Esophagus mucosa (tissue), 1 donor: ENCODE measurements at places on chromosomes 1 and 21. TPM values are rescaled to one million over a fixed set of nuclear protein-coding genes. Genes with fewer than 3 reads are reported as not detected.

The TEDDM1 gene
- total RNA-seq: not detected

- ATAC-seq: peak; percentile 12
These were observed 36.2 kb upstream of the BTG2 start for GRCh38 chr1:203268901-203269653.

The RHD gene
- total RNA-seq: not detected

The KAZN gene
- total RNA-seq: 33.9 TPM

- ATAC-seq: no peak
These were observed 10.6 kb upstream of the GIPC2 start for GRCh38 chr1:78035121-78035520.

The WNT9A gene
- 3.1 TPM for total RNA-seq

GRCh38 chr1:64645735-64646134 lies 99.1 kb upstream of the RAVER2 start:
- ATAC-seq: no peak

The JAK1 gene
- total RNA-seq: 49.0 TPM

GRCh38 chr1:100921110-100921706 lies 25.3 kb downstream of the SLC30A7 start:
- peak; percentile 59 for ATAC-seq

DNA sequence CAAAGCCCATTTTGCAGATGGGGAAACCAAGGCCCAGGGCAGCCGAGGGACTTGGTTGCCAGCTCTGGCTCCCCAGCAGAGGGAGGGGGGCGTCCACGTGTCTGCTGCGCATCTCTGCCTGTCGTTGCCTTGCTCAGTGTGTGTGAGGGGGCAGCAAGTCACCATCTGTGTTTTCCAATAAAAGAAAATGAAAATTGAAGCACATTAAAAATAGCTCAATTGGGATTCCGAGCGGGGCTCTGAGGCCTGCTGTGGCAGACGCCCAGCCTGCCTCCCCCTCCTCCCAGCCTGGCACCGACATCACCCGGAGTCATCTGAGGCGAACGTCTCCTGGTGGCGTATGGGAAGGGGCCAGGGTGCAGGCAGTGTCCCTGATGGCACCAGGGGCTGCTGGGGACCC lies 51.2 kb downstream of the EPHB2 start:
- no peak for ATAC-seq

DNA sequence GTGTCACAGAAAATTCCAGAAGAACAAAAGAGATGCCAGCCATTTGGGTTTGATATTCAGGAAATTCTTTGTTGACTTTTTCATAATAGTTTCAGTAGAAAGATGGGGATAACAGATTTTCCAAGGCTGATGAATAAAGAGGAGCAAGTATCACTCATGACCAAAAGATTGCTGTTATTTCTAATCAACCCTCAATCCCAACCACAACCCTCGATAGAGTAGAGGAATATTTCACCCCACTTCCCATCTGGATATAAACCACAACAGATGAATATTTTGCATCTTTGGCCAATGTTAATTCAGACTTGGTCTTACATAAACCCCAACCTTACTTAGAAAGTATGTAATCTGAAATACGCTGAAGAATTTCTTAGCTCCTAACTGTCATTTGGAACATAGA lies 232.4 kb downstream of the SEC16B start:
- no peak for ATAC-seq

- no peak for ATAC-seq
These were observed 20.5 kb downstream of the SZRD1 start for GRCh38 chr1:16387201-16388188.

DNA sequence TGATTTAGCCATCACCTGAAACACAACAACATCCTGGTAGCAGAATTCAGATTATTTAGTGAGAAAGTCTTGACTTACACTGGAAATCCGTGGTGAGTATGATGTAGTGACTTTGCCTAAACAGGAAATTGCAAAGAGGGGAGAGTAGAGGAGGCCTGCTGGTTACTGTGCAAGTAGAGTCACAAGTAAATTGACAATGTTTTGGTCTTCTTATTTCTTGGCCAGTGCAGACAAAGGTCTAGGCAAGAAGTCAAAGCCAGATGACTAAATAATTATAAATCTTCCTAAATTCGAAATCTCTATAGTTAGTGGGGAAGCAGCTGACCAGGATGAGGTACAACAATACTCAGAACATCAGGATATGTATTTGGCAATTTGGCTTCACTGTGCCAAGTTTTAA lies 159.5 kb upstream of the KCTD3 start:
- no peak for ATAC-seq

GRCh38 chr1:13703558-13704490 lies 3.8 kb downstream of the PRDM2 start:
- ATAC-seq: no peak

The NTNG1 gene
- 0.48 TPM for total RNA-seq

The KRTAP10-1 gene
- not detected for total RNA-seq

The AGBL4 gene
- total RNA-seq: not detected

- peak; percentile 89 for ATAC-seq
These were observed 231.3 kb upstream of the VAMP3 start for GRCh38 chr1:7539769-7540175.

The FRRS1 gene
- total RNA-seq: 30.7 TPM

DNA sequence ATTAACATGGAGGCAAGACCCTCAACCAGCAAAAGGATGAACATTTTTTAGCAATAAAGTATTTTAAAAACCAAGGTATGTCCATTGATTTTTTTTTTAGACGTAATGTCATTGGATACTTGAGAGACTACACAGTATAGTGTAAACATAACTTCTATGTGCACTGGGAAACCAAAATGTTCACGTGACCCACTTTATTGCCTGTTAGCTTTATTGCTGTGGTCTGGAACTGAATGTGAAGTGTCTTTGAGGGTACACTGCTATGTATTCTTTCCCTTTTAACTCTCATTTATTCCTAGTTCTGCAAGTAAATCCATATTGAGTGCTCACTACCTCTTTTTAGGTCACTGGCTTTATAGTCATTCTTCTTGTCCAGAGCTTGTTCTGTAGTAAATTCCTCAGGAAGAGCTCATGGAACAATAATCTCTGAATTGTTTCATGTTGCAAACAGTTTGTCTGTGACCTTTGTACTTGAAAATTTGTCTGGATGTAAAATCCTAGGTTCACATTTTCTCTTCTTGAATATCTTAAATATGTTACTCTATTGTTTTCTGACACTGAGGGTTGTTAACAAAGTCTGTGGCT lies 20.6 kb downstream of the ABCD3 start:
- no peak for ATAC-seq

GRCh38 chr1:160580221-160580812 lies 1.0 kb upstream of the CD84 start:
- no peak for ATAC-seq

The ANKRD35 gene
- total RNA-seq: 13.7 TPM

The ZNF648 gene
- total RNA-seq: 0.08 TPM

The SPRR3 gene
- 10,043 TPM for total RNA-seq

- no peak for ATAC-seq
These were observed 61.5 kb downstream of the KIF1B start for GRCh38 chr1:10271869-10272268.

DNA sequence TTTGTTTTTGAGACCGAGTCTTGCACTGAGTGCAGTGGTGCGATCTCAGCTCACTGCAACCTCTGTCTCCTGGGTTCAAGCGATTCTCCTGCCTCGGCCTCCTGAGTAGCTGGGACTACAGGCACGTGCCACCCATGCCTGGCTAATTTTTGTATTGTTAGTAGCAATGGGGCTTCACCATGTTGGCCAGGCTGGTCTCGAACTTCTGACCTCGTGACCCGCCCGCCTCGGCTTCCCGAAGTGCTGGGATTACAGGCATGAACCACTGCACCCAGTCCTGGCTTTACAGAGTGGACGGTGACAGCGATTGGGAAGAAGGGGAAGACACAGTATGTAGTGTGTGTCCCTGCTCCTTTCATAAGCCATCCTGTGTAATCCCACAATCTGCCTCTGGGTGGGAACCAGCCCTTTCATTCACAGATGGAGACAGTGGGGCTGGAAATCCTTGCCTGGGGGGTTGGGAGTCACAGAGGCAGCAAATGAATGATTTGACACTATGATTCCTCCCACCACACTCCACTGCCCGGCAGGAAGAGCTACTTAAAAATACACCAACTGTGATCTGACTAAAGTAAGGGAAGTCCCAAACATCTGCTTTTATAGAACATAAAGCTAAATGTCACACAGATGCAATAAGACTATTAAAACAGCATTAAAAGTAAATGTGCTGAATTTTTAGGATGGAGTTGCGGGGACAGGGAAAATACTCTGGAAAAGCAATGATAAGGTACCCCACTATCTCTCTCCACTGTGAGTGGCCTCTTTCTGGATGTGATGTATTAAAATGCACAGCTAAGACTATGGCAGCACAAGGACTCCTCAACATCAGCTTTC lies 4.5 kb downstream of the PARP1 start:
- ATAC-seq: no peak

DNA sequence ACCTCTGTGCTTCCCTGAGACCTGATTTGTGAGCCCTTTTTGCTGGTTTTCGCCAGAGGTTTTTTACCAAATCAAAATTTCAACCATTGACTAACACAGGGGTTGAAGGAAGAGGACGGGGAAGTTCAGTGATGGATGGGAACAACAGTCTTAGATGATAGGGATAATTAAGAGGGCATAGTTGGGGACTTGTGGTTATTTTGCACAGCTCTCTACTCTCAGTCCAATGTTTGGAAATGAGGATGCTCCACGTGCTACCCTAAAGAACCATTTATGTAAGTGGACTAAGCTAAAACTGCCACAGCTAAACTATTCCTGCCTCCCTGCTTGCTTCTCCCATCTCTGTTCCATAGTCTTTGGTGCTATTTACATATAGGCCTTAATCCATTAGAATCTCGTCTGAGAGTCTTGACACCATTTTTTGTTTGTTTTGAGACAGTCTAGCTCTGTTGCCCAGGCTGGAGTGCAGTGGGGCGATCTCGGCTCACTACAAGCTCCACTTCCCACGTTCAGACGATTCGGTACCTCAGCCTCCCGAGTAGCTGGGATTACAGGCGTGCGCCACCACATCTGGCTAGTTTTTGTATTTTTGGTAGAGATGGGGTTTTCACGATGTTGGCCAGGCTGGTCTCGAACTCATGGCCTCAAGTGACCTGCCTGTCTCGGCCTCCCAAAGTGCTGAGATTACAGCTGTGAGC lies 684 bp upstream of the MCL1 start:
- ATAC-seq: no peak

The OR2G6 gene
- total RNA-seq: not detected

- peak; percentile 14 for ATAC-seq
These were observed 615 bp downstream of the CLIC4 start for GRCh38 chr1:24745711-24746413.

GRCh38 chr1:192914696-192915095 lies 105.9 kb downstream of the RGS2 start:
- ATAC-seq: no peak

The PADI4 gene
- not detected for total RNA-seq

- peak; percentile 31 for ATAC-seq
These were observed 16.6 kb upstream of the LGALS8 start for GRCh38 chr1:236507022-236507700.

The FALEC gene
- 1.6 TPM for total RNA-seq

GRCh38 chr1:220887520-220888416 lies 8.5 kb downstream of the HLX start:
- no peak for ATAC-seq

The NECTIN4 gene
- total RNA-seq: 115 TPM

DNA sequence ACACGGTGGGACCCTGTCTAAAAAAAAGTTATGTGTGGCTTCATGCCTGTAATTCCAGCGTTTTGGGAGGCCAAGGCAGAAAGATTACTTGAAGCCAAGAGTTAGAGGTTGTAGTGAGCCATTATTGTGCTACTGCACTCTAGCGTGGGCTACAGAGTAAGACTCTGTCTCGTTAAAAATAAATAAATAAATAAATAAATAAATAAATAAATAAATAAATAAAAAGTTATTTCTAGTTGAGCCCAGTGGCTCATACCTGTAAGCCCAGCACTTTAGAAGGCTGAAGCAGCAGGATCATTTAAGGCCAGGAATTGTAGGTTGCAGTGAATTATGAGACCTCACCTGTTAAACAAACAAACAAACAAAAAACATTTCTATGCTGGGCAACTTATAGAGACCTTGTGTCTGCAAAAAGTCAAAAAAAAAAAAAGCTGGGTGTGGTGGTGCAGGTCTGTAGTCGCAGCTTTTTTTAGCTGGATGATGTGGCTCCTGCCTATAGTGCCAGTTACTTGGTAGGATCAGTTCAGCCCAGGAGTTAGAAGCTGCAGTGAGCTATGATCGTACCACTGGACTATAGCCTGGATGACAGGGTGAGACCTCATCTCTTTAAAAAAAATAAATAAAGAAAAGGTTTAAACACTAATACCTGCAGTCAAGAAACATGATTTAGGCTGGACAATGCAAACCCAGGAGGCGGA lies 25.6 kb downstream of the GON4L start:
- ATAC-seq: no peak

GRCh38 chr1:7940745-7941436 lies at the start of gene TNFRSF9:
TNFRSF9 (minus strand) TSS chr1:7940839; CDS start chr1:7939994, 845 bp downstream.
- peak; percentile 38 for ATAC-seq

- peak; percentile 64 for ATAC-seq
These were observed 56.8 kb downstream of the PLD5 start for GRCh38 chr1:242467556-242468145.

DNA sequence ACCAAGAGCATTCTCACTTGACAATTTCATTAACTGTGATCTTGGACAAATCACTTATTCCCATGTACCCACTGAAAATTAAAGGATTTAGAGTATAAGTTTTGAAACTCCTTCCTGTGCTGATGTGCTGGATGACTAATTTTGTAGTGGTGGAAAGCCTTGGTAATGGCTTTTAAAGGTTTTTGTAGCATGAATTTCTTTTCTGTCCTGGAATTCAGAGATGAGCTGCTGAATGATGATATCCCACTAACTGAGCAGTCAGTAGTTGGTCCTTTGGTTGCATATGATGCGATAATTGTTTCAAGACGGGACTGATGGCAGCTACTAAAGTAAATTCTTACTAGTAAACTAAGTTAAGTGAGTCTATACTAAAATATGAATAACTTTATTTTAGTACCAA lies 5.2 kb downstream of the RPL5 start:
- no peak for ATAC-seq
